Temporal lobe (tissue), 4 donors: ENCODE measurements at places on chromosomes 16 and 17. TPM values are rescaled to one million over a fixed set of nuclear protein-coding genes. Genes with fewer than 3 reads are reported as not detected.

Gene TSNAXIP1
- 3.0 TPM for total RNA-seq

Gene GINS2
- total RNA-seq, result 3.4 TPM

Gene TNFRSF17
- not detected for total RNA-seq

Gene C17orf50
- total RNA-seq, result not detected

Gene FKBP10
- total RNA-seq, result 8.4 TPM
